DMS79 (cell line): ENCODE measurements at places on chromosomes 1 and 21.

GRCh38 chr1:182589931-182590330 lies 875 bp upstream of the RNASEL start:
- DNase-seq: no peak

DNA sequence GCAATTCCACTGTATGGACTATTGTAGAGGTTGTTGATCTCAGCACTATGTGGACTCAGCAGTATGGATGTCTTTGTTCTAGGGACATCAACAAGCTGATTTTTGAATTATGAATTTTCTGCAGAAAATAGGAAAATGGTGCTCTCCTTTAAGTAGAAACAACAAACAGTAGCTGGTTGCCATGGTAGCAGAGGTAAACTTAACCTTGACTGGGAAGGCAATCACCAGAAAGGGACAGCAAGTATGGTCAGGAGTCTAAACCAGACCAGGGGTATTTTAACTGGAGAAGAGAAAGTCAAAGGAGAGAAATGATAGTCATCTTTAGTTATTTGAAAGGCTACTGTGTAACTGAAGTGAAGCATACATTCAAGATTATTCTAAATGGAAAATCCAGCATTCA lies 22.3 kb downstream of the WLS start:
- no peak for DNase-seq

DNA sequence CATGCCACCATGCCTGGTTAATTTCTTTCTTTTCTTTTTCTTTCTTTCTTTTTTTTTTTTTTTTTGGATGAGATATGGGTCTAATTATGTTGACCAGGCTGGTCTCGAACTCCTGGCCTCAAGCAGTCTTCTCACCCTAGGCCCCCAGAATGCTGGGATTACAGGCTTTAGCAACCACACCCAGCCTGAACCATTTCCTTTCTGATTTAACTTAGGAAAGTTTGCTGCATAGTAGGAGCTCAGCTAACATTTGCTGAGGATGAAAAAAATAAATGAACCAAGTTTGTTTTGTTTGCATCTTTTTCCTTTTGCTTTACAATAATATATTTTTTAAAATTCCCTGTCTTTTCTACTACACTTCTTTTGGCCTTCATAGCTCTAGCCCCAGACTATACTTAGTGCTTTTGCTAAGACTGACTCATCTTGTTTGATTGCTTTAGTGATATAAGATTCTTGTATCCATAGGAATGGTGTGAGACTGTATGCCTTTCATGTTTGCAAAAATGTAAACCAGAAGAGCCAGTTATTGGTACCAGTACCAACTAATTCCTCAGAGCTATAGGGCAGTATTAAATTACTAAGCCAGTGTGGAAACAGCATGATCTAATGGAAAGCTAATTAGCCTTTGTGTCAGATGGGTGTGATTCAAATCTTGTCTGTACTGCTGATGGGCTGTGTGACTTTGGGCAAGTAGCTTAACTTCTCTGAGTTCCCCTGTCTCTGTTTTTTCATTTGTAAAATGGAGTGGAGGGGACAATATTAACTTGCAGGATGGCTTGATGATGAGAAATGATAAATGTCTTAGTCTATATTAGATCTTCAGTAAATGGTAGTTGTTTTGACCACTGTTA lies 66.9 kb downstream of the NFIA start:
- no peak for DNase-seq

DNA sequence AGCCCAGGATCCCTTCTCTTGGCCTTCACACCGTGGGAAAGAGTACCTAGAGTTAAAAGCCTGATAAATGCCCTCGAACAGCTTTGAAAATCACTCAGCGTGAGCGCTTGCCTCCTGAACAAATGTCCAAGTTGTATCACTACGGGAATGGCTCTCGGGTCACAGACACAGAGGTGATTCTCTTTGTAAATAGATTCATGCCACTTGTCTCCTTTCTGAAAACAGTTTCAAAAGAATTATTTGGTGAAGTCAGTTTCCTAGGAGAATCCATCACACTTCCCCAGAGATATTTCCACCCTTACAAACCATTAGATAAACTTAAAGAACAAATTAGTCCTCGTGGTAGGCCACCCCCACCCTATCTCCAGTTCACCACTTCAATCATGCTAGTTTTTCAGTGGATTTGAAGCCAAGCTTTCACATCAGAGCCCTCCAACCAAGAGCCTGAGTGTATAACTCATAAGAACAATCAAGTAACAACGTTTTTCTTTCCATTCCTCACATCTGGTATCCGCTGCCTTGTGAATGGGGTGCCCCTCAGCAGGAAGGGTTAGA lies 132.9 kb downstream of the SLC30A10 start:
- no peak for DNase-seq

DNA sequence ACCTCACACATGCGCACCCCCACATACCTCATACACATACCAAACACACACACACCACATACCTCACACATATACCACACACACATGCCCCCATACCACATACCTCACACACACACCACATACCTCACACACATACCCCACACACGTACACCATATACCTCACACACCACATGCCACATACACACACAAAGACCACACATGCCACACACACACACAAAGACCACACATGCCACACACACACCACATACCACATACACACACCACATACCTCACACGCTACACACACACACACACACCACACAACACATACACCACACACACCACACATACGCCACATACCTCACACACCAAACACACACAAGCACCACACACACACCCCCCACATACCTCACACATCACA lies 30.0 kb downstream of the HIVEP3 start:
- no peak for DNase-seq

GRCh38 chr1:108117945-108118902 lies 81.9 kb downstream of the SLC25A24 start:
- no peak for DNase-seq

- DNase-seq: no peak
Measured at GRCh38 chr1:7754234-7754633, 16.9 kb upstream of the VAMP3 start.

GRCh38 chr1:107464827-107465226 lies 324.0 kb downstream of the NTNG1 start:
- DNase-seq: no peak

- no peak for DNase-seq
Measured at GRCh38 chr1:185229981-185230380, 73.0 kb downstream of the SWT1 start.

- no peak for DNase-seq
Measured at GRCh38 chr1:30701258-30701633, 22.1 kb downstream of the MATN1 start.

GRCh38 chr1:221022331-221022730 lies 143.1 kb downstream of the HLX start:
- no peak for DNase-seq

GRCh38 chr1:91764471-91765115 lies 121.4 kb downstream of the TGFBR3 start:
- no peak for DNase-seq
